ENCODE measurements at places on chromosomes 2 and 18.

DNA sequence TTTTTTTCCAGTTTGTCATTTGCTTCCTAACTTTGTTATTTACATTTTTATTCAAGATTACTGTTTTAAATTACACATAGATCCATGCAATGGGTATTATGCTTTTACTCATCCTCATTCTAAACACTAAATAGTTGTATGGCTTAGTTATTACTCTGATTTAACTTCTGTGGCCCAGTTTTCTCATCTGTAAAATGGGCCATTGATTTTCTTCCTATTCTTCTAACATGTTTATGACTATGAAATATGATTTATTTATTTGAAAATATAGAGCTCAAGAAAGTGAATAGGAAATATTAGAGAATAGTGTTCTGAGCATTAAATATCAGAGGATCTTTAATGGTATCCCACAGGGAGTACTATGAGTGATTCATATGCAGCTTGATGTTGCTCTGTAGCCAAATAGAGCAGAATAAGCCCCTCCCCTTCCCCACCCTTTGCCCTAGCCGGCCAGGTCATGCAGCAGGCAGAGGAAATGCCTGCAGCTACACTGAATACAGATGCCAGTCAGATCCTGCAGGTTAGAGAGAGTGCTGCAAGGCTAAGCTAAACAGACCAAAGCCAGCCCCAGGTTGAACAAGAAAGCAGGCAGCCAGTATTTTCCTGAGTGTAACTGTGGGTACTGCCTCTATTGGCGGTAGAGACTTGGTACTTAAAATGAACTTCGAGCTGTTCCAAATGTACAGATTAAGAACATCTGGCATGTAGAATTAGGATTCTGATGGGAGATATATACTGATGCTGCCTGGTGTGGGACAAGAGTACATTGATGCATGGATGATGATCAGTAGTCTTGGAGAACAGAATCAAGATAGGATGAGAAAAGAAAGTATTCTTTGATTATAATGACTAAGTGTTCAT lies 11.7 kb upstream of the ACYP2 start:
- DNase-seq = no peak

GRCh38 chr2:74290466-74291217 lies 52.6 kb downstream of the SLC4A5 start:
- DNase-seq = no peak

DNA sequence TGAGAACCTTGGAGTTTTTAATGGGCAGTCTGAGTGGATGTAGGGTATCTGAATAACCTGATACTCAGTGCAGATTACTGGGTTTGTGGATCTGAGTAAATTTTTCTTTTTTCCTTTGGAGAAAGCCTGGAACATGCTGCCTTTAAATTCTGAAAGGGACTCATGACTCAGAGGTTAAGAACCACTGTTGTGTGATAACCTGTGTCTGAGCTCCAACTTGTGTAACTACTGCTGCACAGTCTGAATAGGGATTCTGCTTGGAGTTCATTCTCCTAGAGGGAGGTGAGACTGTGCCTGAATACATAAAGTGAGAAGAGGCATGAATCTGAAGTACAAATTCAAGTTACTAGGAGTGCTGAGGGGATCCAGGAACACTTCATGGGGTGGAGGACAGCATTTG lies 36.2 kb downstream of the KDM3A start:
- DNase-seq = no peak

DNA sequence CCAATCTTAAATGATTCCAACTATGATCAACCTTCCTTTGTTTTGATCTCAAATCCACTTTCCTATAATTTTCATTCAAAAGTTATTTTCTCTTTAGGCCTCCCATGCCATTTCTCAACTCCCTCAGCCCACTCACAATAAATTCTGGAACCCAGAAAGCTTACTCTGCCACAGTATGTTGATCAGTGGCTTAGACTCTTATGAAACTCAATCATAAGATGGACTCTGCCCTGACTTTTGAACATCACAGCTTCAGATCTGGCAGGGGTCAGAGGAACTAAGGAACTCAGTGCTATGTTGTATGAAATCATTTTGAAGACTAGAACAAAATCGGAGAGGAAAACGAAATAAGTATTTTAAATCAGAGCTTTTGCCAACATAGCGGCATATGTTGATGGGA lies 59.8 kb upstream of the LGALSL start:
- DNase-seq = no peak

GRCh38 chr2:31286961-31287550 lies 53.1 kb downstream of the EHD3 start:
- DNase-seq = no peak

DNA sequence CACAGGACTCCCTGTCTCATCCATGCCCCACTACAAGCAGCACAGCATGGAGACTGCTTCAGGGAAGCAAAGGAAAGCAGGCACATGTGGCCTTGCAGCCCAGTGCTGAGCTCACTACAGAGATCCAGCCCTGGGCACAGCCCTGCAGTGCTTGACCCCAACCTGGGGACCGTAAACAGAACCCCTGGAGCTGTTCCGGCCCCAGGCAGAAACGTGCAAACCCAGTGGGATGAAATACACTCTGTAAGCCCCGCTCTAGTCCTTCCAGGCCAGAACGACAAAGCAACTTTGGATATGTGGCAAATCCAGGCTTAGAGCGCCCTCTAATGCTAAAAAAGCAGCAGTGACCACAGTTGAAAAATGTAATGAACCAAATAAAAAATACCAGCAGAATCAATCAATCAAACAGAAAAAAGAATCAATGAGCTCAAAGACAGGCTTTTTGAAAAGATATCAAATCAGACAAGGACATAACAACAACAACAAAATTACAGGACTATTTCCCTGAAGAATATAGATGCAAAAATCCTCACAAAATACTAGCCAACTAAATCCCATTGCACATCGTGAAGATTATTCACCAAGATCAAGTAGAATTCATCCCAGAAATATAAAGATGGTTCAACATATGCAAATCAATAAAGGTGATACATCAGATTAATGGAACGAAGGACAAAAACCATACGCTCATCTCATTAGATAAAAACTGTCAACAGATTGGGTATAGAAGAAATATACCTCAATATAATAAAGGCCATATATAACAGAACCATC lies 45.6 kb downstream of the ZNF519 start:
- DNase-seq = peak; percentile 4

DNA sequence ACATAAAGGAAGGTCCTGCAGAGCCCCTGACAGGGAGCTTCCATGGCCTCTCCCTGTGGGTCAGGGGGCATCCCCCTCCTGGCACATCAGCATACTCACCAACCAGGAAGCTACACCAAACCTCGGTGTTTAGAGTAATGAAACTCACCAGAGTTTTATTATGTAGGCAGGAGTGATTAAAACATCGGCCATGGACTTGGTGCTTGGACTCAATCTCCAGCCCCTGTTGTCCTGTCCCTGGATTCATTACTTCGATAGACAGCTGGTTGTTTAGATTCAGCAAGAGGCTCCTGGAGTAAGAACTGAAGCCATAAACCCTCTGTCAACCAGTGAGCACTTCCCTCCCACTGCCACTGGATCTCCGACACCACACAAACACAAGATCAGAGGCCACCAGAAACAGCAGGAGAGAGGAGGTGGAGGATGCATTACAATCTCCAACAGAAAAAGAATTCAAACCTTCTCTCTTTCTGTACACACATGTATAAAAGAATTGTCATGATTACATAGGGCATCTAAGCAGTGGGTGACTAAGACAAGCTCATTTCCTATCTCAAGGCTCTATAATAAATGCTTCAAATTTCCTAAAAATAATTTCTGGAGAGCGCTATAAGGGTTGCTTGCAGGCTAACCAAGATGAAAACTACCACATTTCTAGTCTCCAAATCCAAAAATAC lies 27.2 kb downstream of the TBC1D8 start:
- DNase-seq = no peak

DNA sequence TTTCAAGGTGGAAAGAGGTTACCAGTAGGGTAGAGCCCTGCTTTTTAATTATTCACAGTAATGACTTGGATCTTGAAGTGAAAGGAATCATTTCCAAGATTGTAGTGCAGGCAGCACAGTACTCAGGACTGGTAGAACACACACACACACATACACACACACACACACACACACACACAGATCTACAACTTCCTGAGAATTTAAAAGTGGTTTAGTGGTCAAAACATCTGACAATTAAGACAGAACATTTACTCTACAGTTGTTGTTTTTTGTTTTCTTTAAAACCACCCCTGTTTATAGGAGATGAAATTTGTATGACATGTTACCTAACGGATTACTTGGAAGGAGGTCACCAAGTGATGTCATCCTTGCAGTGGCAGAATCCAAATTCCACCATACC lies 146.7 kb upstream of the VRK2 start:
- DNase-seq = no peak

GRCh38 chr2:119629323-119629825 lies 49.6 kb upstream of the TMEM177 start:
- DNase-seq = no peak

DNA sequence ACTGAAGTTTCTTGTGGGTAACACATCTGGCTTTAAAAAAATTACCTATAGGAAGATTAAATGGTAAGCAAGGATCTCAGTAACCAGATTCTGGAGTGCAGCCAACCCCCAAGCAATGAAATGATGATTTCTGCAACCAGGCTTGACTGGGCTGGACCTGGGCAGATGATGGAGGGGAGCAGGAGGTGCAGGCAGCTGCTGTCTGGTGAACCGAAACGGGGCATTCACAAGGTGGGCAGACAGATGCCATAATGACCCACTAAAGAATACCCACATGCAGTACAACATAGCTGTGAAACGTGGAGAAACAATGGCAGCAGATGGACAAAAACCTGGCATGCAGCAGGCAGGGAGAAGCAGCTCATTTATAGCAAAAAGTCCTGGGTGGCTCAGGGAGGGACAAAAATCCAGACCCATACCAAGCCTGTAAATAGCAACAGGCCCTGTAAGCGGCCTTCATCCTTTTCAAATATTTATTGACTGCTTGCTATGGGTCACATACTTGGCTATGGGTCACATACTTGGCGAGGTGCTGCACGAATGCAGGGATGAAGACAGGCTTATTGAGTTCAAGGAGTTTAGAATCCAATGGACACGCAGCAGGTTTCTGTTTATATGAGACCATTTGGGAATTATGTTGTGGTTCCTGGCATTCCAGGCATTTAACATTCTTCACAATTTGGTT lies 244.7 kb downstream of the HRH4 start:
- peak; percentile 22 for DNase-seq

DNA sequence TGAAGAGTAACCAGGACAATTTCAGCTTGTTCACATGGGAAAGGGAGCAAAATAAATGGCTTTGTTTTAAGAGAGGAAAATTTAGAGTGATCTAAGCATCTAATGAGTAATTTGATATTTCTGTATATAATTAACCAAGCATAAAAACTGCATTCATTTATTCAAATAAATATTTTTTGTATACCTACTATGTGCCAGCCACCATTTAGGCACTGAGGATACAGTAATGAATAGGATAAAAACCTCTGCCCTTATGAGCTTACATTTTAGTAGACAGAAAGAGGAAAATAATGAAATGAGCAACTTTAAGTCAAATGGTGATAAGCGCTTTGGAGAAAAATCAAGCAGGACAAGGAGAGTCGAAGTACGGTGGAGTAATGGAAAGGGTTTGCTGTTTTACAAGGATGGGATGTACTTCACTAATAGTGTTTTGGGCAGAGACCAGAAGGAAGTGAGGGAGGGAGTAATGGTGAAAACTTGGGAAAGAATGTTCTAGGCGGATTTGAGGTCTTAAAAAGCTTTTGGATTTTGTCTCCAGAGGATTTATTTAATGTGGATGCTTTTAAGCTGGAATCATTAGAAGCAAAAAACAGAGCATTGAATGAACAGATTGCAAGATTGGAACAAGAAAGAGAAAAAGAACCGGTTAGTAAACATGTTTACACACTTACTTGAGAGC lies 17.4 kb downstream of the NDC80 start:
- DNase-seq = no peak

- no peak for DNase-seq
Measured at GRCh38 chr2:2799151-2799697, 468.1 kb upstream of the MYT1L start.

GRCh38 chr18:25470062-25470461 lies 118.1 kb upstream of the ZNF521 start:
- no peak for DNase-seq

DNA sequence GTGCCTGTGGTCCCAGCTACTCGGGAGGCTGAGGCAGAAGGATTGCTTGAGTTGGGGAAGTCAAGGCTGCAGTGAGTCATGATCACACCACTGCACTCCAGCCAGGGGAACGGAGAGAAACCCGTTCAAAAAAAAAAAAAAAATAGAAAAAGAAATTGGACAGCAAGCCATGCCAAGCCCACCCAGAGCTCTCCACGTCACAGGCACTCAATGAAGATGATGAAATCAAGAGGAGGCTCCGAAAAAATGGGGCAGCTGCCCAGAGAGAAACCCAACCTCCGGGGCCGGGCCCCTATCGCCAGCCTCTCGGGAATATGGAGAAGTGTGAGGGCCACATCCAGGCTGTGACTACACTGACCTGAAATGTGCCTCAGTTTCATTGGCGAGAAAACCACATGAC lies 40.0 kb downstream of the BIN1 start:
- no peak for DNase-seq

- DNase-seq = no peak
Measured at GRCh38 chr2:96118698-96119388, 2.5 kb upstream of the ADRA2B start.

DNA sequence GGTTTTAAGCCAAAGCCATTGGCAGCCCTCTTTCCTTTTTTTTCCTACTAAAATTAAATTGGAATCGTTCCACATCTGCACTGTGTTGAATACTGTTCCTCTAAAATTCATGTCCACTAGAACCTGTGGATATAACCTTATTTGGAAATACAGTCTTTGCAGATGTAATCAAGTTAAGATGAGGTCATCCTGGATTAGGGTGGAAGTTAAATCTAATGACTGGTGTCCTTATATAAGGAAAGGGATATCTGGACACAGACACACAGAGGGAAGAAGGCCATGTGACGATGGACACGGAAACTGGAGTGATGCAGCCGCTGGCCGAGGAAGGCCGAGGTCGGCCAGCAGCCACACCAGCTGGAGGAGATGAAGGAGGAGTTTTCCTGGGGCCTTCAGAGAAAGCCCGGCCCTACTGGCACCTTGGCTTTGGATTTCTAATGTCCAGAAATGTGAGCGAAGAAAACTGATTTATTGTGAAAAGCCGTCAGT lies 49.4 kb downstream of the LONRF2 start:
- no peak for DNase-seq

DNA sequence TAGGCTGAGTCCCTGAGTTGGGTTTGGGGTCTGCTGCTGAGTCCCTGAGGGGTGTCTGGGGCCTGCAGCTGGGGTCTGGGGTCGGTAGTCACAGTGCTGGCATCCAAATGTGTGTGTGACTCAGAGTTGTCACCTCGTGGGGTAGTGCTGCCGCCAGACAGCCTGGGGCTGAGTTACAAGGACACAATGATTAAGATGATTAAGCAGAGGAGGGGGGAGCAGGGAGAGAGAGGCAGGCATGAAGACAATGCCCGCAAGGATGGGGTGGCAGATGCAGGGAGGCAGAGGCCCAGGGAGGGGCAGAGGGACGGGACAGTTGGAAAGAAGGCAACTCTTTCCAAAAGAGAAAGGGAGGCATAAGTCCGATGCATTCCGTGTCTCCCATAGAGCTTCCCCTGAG lies 120.2 kb downstream of the CELF4 start:
- DNase-seq = no peak

- no peak for DNase-seq
Measured at GRCh38 chr2:134310107-134311079, 56.5 kb downstream of the MGAT5 start.

- DNase-seq = no peak
Measured at GRCh38 chr2:129905664-129906081, 73.8 kb upstream of the RAB6C start.
